Skin of body (tissue), 3 donors: ENCODE measurements at places on chromosomes 5 and 9. TPM values are rescaled to one million over a fixed set of nuclear protein-coding genes. Genes with fewer than 3 reads are reported as not detected.

DNA sequence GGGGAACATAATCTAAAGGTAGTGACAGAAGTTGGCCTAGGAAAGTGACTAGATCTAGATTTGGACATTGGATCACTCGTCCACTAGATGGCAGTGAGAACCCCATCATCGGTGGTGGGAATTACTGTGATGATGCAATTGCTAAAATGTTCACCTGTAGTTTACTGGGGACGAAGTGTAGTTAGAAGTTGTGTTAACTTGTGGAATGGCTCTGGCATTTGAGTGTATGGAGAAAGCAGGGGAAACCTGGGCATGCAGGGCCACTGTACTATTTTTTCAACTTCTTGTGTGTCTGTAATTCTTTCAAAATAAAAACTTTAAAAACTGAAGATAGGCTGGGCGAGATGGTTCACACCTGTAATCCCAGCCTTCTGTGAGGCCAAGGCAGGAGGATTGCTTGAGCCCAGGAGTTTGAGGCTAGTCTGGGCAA, 75.5 kb downstream of the PHAX start:
- peak; percentile 43 for DNase-seq

DNA sequence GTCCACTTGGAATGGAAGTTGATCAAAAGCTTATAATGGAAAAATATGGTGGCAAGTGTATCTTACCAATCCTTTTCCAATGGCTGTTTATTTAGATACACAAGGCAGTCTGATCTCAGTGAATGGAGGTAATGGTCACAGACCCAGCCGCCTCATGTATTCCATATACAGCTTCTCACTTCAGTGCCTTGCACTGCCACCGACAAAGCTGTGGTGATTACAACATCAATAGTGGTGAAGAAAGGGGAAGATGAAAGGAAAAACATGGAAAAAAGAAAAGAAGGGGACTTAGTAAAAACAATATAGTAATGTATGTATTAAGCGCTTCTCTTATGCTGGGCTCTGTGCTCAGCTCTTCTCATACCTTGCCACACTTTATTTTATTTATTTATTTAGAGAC, 297.3 kb upstream of the RASA1 start:
- no peak for DNase-seq

GRCh38 chr9:38298503-38298902, 94.0 kb upstream of the ALDH1B1 start:
- no peak for DNase-seq

DNA sequence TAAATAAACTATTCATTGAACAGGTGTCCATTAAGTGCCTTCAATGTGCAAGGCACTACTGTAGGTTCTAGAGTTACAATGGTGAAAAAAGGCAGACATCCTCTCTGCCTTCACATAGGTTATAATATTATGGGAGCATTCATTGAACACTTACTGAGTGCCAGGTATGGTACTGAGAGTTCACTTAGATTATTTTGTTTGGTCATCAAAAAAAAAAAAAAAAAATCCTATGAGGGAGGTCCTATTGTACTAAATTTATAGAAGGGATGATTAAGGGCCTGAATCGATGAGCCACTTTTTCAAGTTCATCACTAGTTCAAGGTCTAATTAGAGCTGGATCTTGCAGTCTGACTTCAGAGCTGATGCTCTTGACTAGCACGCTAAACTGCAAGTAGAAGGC, 22.8 kb upstream of the PANK3 start:
- DNase-seq, result no peak

DNA sequence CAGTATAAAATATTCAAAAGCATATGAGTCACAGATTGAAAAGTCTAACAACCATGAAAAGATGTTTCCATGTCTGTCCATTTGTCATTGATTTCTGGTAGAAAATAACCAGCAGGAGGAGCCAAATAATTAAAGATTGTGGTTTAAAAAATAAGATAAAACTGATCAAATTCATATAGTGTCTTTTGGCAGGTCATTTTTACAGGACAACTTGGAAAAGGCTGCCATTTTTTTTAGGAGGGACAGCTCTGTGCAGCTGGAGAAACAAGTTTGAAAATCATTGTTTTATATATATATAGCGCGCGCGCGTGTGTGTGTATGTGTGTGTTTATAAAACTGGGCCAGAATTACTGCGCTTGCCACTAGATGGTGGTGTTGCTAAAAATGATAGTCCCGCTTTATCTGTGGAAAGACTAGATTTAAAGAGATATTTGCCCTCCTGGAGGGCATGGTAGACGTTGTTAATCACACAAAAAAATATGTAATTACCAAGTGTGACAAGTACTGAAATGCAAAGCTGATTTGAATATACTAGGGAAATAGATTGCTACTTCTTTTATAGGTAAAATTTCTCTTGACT, 1.3 kb upstream of the TRMO start:
- DNase-seq, result peak; percentile 75

DNA sequence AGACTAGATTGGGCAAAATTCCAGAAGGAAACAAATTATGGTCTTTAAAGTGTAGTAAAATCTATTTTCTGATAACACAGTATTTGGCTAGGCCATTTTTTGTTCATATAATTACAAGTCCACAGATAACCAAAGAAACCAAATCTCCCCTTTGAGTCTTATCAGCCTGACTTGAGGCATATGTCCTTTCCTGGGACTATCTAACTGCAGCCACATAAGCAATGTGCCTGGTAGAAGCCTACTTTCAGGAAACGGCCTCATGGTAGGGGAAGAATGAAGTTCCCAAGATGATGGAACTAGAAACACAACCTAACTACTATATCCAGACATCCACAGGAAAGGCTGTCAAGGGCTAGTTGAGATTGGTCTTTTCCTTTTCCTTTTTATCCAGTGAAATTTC, 130.0 kb downstream of the PIK3R1 start:
- DNase-seq, result no peak

GRCh38 chr5:55232271-55232984, 980 bp downstream of the CCNO start:
- no peak for DNase-seq

- no peak for DNase-seq
These were observed 2.4 kb downstream of the BICD2 start for GRCh38 chr9:92762196-92762595.

- peak; percentile 27 for DNase-seq
These were observed 16.7 kb upstream of the COMMD10 start for GRCh38 chr5:116068028-116068632.

- no peak for DNase-seq
These were observed 926.3 kb downstream of the TAF11L14 start for GRCh38 chr5:18560602-18561001.

- no peak for DNase-seq
These were observed 335.0 kb downstream of the NPR3 start for GRCh38 chr5:33046091-33046490.

DNA sequence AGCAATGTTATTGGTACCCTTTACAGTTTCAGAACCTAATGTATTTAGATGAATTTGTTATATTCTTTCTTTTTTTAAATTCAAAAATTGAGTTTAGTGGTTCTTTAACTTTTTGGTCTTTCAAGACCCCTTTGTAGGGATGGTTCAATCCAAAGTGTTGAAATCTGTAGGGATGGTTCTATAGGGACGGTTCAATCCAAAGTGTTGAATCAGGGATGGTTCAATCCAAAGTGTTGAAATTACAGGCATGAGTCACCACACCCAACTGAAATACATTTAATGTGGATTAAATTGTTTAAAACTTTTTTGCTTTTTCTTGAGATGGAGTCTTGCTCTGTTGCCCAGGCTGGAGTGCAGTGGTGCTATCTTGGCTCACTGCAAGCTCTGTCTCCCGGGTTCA, 30.6 kb downstream of the SNX2 start:
- DNase-seq, result no peak

GRCh38 chr9:126935630-126936029, 21.0 kb downstream of the RALGPS1 start:
- no peak for DNase-seq

- DNase-seq, result no peak
These were observed 651 bp downstream of the TTC1 start for GRCh38 chr5:160009591-160009989.

GRCh38 chr5:39270225-39270848, 51.0 kb upstream of the FYB1 start:
- DNase-seq, result no peak

- DNase-seq, result no peak
These were observed 129.5 kb upstream of the LRRTM2 start for GRCh38 chr5:139004374-139005307.

- no peak for DNase-seq
These were observed 12.0 kb upstream of the SLC34A1 start for GRCh38 chr5:177372034-177372896.

GRCh38 chr9:137439158-137439714, 1.9 kb downstream of the ENTPD8 start:
- DNase-seq, result no peak

DNA sequence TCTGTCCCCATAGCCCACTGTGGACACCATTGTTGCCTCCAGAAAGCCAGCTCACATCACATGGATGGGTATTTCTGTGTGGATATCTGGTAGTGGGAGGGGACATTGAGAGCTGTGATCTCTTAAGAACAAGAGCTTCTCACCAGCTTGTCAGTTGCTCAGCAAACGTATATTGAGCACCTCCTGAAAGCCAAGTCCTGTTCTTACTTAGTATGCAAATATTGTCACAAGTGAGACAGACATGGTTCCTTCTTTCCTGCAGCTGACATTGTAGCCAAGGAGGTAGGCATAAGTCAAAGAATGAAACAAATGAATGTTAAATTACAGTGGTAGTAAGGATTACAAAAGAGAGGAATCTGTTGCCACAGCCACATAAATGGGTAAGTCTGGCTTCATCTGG, 3.8 kb downstream of the TCOF1 start:
- no peak for DNase-seq

DNA sequence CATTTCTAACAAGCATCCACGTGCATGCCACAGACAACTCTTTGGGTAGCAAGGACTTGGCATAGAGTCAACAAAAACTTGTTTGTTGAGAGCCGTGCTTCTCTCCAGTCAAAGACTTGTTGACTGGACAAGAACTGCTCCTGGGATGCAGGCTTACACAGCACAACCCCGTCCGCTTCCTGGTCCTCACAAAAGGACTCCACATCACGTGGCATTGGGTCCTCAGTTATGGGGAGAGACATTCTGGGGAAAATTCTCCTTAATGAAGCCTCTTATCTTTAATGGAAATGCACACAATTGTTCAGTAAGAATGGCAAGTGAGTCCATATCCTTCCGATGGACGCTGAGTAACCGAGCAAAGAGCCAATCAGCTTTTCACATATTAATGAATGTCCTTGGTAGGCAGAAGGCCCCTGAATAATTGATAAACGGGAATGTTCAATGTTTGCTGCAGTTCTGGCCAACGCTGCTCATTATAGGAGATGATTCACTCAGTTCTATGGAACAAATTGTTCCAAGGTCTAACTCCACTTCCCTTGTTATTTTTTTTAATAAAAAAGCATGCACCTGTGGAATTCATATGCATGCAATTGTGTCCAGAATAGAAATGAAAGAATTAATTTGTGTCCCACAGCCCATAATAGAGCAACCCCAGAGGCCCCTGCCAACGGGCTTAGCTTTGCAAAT, 97.0 kb upstream of the ZNF366 start:
- no peak for DNase-seq

- DNase-seq, result no peak
These were observed 26.6 kb downstream of the GADD45G start for GRCh38 chr9:89631384-89631783.

GRCh38 chr9:91303741-91304415, 57.8 kb downstream of the AUH start:
- no peak for DNase-seq

DNA sequence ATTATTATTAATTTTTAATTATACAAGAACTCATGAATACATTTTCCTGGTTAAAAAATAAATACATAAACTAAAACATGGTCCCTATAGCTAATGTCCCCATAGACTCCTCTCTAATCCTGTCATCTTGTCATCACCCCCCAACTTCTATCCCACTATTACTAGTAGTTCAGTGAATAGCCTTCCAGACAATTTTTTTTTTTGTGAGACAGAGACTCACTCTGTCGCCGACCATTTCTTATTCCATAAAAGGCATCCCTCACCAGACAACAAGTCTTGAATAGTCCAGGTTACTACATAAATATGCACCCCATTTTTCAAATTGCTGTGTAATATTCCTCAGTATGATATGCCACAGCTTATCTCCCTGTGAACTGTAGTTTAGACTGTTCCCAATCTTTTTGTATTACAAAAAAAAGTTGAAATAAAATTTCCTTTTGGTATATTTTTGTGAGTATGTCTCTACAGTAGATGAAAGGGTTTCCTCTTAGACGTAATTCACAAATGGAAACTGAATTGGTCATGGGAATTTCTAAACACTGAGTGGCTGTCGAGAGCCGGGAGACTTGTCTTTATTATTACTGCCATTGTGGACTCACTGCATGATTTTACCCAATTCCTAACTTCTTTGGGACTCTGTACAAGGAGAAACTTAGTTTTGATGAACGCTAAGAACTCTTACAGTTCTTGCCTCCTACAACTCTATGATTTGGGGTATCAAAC, 6.4 kb upstream of the ABLIM3 start:
- DNase-seq, result no peak

DNA sequence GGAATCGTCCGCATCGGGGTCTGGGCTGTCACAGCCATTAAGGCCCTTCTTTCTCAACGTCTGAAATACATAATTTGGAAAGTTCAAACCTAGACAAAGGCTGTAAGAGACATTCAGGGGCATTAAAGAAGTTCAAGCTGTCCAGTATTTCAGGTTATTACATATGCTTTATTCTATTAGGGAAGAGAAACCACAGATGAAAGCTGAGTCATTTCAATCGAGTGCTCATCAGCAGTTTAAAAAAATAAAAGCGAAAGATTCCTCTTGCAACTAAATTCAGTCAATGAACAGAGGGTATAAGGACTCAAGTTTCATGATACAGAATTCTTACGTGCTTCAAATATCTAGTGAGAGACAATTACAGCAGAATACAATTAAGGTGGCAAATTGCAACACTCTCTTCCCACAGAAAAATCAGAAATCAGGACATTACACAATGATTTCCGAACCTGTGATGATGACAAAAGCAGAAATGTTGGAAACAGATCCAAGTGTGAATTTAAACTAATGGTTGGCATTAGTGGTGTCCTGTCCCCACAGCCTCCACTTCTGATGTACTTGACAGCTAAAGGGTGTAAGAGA, 121.6 kb downstream of the MEF2C start:
- no peak for DNase-seq

GRCh38 chr9:95979446-95979845, 104.0 kb downstream of the ERCC6L2 start:
- no peak for DNase-seq

- DNase-seq, result peak; percentile 48
These were observed 950 bp upstream of the FNBP1 start for GRCh38 chr9:130043654-130044623.

SLC1A3 gene
- total RNA-seq, result 61.1 TPM

GRIN3A gene
- total RNA-seq, result 0.49 TPM

PCDHGB3 gene
- total RNA-seq, result 4.3 TPM

MTAP gene
- total RNA-seq, result 24.5 TPM

DRD1 gene
- total RNA-seq, result 0.10 TPM

CDKN2B-AS1 gene
- 0.20 TPM for total RNA-seq

TMEM252 gene
- total RNA-seq, result not detected

ORM1 gene
- 4.8 TPM for total RNA-seq

CCDC152 gene
- 3.1 TPM for total RNA-seq

FST gene
- 58.7 TPM for total RNA-seq

WNT8A gene
- total RNA-seq, result not detected

LRSAM1 gene
- total RNA-seq, result 14.8 TPM

NIPAL4 gene
- total RNA-seq, result 11.9 TPM

POU5F2 gene
- total RNA-seq, result 4.9 TPM

LCN1 gene
- total RNA-seq, result not detected

OR1B1 gene
- not detected for total RNA-seq

ARID3C gene
- not detected for total RNA-seq

SLC6A18 gene
- not detected for total RNA-seq

MORN5 gene
- not detected for total RNA-seq

PRR16 gene
- total RNA-seq, result 12.4 TPM
